Stimulated activated CD4-positive, alpha-beta T cell treated with anti-CD3 and anti-CD28 coated beads, Interleukin-15, amount 100 ng/mL, for 24 hours (primary cell): ENCODE measurements at places on chromosomes 4 and X.

DNA sequence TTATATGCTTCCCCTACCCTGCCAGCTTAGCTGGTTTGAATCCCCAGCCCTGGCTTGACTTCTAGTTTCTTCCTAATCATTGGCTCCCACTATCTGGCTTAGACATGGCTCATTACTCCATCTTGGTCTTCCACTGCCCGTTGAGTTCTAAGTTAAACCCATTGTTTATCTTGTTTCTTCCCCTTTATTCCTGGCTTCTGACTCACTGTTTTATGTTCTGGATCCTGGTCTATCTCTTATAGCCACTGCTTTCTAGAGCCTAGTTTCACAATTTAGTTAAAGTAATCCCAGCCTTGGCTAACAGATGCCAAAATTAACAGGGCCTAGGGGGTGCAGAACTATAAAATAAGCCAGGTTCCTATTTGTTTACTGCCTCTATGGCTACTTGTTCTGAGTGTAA, 120.9 kb downstream of the ARHGEF9 start:
- DNase-seq, result no peak

DNA sequence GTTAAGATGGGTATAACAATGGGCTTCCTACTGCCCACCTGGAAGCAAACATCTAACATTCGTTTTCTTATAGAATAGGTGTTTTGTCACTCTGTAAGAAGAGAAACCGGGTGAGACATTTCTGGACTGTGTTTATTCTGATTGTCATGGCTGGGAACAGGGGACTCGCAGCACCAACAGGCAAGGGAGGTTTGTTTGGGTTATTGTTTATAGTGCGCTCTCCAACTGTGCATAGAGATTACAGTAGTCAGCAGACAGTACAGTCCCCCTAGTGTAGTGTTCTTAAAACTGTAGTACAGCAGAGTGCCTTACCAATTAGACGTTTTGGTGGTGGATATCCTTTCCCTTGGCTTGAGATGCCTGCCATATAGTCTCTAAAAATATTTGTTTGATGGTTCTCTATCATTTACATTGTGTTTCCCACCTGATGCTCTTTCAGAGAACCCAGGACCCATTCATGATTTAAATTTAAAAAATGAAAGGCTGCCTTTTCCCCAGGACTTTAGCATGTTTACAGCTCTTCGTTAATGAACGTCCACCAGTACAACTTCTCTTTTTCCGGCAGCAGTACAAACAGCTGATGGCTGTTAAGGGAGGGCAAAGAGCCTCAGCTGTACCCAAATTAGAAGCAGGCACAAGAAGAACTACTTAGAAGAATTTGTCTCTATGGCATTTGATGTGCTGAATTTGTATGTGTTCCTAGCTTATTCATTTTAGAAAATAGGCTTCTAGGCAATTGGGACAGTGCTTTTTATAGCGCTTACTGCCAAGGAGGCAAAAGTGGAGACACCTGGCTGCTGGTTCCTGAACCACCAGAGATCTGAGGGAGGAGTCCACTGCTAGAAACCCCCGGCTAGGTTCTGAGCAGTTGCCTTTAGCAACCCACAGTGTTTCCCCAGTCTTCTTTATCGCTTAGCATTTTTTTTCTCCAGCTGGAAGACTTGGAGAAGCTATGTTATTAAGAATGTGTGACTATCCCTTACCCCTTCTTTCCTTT, 1.0 kb upstream of the RNF150 start:
- DNase-seq, result no peak

DNA sequence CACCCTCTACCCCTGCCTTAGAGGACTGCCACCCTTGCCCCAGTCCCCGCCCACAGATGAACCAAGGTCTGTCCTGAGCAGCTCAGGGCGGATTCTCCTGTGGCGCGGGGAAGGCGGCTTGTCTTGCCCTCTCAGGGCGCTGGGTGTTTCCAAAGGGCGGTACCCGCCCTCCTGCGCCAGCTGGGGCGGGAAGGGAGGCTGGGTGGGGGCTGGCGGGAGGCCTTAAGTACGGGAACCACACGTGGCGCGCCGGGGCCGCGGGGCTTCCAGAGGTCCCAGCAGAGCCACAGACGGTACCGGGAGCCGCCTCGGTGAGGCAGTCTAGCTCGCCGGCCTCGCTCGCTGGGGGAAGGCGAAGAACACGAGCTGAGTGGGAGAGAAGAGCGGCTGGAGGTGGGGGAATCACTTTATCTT, 361.1 kb downstream of the MID1IP1 start:
- DNase-seq, result peak; percentile 68

DNA sequence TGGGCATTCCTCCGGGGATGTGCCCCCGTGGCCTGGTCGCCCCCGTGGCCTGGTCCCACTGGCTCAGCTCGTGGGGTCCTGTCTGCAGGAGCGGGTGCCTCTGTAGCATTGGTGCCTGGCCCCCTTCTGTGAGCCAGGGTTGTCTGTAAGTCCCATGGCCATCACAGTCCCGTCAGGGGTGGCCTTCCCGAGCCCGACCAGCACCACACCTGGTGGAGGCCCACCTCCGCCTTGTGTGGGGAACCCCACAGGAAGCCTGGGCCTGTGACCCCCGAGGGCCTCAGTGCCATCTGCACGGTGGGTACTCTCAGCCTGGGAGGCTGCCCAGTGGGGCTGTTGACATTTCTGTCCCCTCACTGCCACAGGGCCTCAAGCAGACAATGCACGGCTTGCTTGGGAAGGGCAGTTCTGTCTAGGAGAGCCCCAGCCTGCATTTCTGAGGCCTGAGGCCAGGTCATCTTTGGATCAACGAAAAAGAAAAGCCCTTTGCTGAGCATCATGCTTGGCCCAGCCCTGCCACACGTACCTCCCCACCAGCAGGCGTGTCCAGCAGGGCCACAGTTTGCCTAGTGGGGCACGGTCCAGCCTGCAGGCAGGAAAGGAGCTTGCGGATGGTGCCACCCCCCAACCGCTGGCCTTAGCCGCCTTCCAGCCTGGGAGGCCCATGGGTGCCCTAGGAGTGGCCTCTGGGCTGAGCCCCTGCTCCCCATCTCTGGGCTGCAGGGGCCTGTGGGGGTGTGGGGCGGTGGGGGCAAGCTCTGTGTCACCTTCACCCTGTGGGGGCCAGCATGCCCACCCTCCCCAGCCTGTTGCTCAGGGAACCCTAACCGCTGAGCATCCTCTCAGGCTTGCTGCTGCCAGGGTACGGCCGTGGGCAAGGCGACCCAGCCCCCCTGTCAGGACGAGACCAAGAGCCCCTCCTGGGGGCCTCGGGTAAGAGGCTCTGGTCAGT, 23.2 kb downstream of the NKX1-1 start:
- no peak for DNase-seq

- DNase-seq, result no peak
Observed at GRCh38 chr4:16590797-16591196, 307.6 kb downstream of the LDB2 start.

GRCh38 chr4:139295942-139296299, 5.4 kb upstream of the NAA15 start:
- no peak for DNase-seq

DNA sequence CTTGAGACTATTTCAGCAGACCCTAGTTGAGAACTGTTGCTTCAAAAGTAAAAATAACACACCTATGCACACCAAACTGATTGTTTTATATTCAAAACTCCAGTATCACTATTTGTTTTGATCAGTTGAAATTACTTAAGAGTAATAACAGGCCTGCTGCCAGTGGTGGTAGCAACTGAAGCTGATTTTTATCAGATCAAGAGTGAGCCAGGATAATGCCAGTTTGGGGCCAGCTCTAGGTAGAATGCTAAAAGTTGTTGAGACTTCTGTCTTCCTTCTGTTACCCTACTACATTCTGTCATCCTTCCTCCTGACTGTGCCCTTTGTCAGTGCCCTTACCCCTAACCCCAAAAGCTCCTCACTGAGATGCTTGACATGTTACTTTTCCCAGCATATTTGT, 228.7 kb upstream of the SPRY1 start:
- DNase-seq, result no peak

GRCh38 chr4:133146574-133147241, 2.4 kb upstream of the PCDH10 start:
- peak; percentile 23 for DNase-seq

- DNase-seq, result peak; percentile 5
Observed at GRCh38 chrX:13938051-13938828, 91.5 kb downstream of the GEMIN8 start.

- no peak for DNase-seq
Observed at GRCh38 chr4:173493041-173493440, 37.0 kb downstream of the HAND2 start.
